ENCODE measurements at places on chromosomes 4 and X.

DNA sequence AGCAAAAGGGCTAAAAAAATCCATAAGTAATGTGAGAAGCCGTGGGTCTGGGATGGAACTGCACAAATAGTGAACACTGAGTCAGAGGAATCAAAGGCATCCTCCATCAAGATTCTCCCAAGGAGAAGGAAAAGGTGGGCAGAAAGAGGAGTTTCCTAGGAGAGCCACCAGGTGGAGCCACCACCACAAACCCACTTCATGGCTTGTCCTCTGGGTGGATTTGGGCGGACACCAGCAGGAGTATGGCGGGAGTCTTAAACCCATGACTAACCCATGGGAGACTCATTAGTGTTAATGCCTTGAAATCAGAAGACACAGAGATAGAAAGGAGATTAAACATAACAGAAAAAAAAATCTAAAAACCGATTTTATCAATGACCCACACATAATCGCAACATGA lies 147.7 kb downstream of the SH3KBP1 start:
- no peak for DNase-seq

- no peak for DNase-seq
Observed at GRCh38 chrX:19183761-19184477, 61.7 kb upstream of the ADGRG2 start.

- no peak for DNase-seq
Observed at GRCh38 chr4:112146502-112146813, 1.2 kb downstream of the FAM241A start.

GRCh38 chr4:39045827-39046221 lies 13.6 kb upstream of the TMEM156 start:
- no peak for DNase-seq
